ENCODE measurements at places on chromosomes 4 and X.

DNA sequence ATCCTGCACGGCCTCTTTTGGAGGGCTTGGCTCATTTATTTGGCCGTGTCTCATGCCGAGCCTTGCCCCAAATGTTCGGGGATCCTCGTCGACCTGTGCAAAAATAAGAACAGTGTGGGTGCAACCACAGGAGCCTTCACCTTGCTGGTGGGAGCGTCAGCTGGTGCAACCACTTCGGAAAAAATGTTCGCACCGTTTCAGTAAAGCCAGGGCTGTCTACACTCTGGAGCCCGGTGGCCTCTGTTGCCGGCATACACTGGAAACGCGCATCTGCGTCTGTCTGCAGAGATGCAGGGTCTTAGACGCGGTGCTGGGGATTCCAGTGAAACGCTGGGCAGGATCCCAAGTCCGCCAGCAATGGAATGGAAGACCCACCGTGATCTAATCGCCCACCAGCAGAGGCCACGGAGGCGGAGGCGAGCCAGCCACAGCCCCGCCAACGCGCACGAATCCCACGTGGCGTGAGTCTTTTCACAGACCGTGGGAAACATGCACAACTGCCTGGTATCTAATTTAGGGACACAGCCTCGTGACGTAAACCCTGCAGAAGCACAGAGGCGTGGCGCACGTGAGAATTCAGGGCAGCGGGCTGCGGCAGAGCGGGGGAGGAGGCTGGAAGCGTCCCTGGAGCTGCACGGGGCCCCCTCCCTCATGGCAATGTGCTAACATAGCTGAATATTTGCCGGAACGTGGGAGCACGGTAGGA lies 13.8 kb upstream of the MXD4 start:
- no peak for DNase-seq

DNA sequence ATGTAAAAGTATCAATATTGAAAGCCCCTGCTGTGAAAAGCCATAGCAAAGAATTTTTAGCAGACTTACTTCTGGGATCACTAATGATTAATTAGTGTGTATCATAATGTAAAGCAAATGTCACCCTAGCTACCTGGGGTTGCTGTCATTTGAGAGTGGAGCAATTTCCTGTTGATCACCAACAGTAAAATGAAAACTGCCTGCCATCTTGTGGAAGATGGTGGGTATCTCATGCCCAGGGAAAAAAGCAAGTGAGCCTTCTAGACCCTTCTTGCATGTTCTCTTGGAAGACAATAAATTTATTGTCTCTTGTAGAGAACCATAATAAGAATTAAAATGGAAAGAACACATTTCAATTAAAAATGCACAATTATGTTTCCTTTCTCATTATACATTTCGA lies 360.2 kb downstream of the ZIC3 start:
- peak; percentile 7 for DNase-seq

GRCh38 chr4:123743848-123744247 lies 347.3 kb downstream of the SPRY1 start:
- no peak for DNase-seq

- DNase-seq: no peak
These were observed 10.9 kb downstream of the EVC start for GRCh38 chr4:5721923-5722322.

DNA sequence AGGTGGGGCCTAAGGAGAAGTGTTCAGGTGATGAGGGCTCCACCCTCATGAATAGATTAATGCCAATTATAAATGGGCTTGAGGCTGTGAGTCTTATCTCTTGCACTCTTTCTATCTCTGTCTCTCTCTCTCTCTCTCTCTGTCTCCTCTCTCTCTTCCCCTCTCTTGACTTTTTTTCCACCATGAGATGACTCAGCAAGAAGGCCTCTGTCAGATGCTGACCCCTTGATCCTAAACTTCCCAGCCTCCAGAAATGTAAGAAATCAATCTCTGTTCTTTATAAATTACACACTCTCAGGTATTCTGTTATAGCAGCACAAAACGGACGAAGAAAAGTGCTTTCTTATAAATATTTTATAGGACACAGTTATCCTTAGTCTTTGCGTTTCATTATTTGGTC lies 184.9 kb upstream of the PCDH7 start:
- DNase-seq: no peak

DNA sequence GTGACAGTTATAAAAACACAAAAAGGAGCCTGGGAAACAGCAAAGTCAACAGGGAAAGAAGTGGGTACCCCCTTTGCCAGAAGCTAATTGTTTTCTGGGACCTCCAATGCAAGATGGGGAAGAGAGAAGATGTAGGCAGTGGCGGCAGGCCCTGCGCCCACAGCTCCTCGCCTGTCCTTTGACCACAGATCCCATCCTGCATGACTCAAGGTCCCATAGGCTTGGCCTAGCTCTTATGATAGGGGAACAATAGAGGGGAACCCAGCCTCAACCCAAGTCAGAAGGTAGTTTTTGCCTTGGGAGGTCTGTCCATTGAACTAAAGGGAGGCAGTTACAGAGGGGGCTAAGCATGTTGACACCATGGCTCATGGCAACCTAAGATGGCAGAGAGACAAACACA lies 14.2 kb downstream of the ZMYM3 start:
- DNase-seq: no peak

- no peak for DNase-seq
These were observed 212.9 kb downstream of the PDHA2 start for GRCh38 chr4:96052827-96053226.

DNA sequence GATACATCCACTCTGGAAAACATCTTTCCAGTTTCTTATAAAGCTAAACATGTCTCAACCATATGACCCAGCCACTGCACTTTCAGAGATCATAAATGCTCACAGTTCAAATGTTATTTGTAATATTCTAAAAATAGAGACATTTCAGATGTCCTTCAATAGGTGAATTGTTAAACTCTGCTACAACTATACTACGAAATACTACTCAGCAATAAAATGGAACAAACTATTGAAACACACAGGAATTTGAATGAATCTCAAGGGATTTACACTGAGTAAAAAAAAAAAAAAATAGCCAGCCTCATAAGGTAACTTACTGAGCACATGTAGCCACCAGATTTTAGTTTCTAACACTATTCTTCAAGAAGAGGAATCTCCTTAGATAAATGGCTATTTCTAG lies 253.9 kb downstream of the PCDH18 start:
- peak; percentile 4 for DNase-seq

GRCh38 chr4:124184792-124185191 lies 527.7 kb downstream of the ANKRD50 start:
- DNase-seq: no peak

- no peak for DNase-seq
These were observed 87.3 kb downstream of the CAMK2D start for GRCh38 chr4:113674251-113674650.

- DNase-seq: no peak
These were observed 36.6 kb downstream of the SYTL4 start for GRCh38 chrX:100695302-100695701.

DNA sequence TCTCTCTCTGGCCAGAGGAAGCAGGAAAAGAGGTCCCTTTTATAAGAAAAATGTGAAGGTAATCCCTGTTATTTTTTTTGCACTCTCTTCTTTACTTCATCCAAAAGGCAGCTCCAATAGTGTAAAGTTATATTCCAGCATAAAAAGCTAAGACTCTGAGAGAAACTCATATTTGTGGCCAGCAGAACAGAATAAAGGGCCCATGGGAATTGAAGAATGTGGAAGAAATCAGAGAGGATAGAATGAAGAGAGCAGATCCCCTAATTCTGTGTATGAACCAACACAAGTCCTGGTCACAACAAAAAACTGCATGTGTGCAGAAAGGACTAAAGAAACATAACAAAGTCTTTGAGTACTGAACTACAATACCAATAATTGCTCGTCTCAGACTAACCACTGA lies 22.3 kb downstream of the RPS6KA6 start:
- DNase-seq: peak; percentile 67

GRCh38 chrX:11381464-11381863 lies 88.3 kb downstream of the AMELX start:
- peak; percentile 67 for DNase-seq

DNA sequence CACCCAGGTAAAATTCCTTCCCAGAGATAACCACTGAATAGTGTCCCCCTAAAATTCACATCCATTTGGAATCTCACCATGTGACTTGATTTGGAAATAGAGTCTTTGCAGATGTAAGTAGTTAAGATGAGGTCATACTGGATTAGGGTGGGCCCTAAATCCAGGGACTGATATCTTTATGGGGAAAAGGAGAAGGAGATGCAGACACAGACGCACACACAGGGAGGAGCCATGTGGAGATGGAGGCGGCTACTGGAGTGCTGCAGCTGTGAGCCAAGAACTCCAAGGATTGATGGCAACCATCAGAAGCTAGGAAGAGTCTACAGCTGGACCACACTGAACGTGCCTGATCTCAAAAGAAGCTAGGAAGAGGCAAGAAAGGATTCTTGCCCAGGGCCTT lies 96.6 kb upstream of the SRD5A3 start:
- DNase-seq: no peak

DNA sequence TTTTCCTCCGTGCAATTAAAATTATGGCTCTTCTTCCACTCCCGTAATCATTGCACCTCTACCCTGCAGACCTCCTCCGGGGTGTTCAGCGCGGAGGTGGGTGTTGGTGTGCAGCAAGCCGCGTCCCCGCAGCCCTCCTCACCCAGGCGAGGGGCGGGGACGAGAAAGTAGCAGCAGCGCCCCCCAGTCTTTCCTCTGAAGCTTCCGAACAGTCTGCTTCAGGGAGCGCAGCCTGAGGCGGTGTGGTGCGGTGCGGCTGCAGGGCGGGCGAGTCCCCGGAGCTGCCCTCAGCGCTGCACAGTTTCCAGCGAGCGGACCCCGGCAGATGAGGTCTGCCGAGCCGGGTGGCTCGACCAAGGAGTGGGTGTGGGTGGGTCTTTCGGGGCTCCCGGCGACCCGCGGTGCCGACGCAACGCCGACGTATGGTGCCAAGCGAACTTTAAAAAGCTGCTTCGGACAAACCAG lies at the start of gene FRAS1:
Gene FRAS1 (plus strand): TSS at position 189 of the 465 bp plus-strand sequence. CDS start 687 bp downstream, outside the sequence.
- peak; percentile 31 for DNase-seq

- DNase-seq: peak; percentile 30
These were observed 1510.3 kb upstream of the PCDH10 start for GRCh38 chr4:131638781-131639180.
